ENCODE measurements at places on chromosomes 4 and X.

DNA sequence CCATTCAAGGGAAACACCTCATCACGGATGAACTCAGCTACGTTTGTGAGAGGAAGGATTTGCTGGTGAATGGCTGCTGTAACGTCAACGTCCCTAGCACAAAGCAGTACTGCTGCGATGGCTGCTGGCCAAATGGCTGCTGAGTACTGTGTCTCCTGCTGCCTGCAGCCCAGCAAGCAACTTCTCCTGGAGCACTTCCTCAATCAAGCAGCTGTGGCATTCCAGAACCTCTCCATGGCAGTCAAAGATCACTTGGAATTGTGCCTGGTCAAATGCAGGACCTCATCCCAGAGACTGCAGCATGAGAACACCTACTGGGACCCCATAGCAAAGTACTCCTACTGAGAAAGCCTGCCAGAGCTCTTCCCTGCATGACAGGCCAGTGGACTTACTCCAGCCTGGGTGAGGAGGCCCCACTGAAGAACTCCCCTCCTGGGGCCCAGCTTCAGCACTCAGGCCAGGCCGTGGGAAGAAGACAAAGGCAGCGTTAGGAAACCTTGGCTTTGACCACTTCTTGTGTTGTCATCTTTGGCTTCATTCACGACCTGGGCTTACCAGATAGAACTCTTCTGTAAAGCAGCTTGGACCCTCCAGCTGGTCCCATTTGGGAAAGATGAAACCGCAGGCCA, 244.3 kb downstream of the RBMX2 start:
- DNase-seq: no peak

- DNase-seq: no peak
Measured at GRCh38 chr4:88202443-88202842, 44.0 kb upstream of the ABCG2 start.

DNA sequence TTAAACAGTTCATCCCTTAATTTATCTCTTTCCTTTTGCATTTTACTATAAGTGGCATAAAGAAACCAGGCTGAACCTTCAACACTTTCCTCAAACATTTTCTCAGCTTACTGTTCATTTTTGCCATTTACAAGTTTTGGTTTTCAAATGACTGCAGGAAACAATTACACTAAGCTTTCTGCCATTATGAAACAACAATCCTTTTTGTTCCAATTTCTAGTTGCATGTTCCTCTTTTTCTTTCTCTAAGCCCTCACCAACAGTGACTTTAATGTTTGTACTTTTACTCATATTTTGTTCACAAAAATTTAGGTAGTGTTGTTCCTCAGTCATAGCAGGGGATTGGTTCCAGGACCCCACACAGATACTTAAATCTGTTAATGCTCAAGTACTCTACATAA, 1526.1 kb downstream of the STIM2 start:
- DNase-seq: no peak

GRCh38 chr4:56696056-56696455, 15.0 kb upstream of the HOPX start:
- DNase-seq: no peak

DNA sequence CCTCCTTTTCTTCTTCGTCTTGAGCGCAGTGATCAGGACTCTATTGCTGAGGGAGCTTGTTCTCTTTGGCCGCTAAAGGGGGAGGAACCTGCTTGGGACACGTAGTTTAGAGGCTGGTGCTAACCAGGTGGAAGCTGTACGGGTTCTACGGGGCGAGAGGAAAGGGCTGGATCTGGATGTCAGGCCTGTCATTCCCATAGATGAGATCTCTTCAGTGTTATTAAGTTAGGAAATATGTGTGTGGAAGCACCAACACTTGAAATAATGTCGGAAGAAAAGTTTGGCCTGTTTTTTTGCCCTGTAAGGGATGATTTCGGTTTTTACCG, 643 bp downstream of the SRP72 start:
- DNase-seq: peak; percentile 48

DNA sequence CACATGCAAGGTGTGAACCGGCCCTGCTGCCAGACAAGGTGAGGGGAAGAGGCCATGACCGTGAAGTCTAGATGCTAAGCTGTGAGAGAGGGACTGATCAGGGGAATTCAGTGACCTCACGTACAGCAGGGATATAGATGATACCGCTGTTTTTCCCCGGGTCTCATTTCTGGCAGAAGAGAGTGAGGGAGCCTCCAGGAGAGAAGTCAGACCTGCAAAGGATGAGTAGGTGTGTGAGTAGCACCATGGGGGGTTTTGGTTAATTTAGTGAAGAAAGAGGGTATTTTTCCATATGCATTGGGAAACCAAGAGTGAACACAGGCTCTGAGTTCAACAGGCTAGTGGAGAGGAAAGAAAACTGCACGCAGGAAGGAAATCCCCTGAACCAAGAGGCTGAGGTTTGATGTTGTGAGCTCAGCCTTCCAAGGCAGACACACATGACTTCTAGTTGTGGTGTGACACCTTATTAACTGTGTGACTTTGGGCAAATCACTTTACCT, 127.6 kb upstream of the GATB start:
- DNase-seq: no peak

DNA sequence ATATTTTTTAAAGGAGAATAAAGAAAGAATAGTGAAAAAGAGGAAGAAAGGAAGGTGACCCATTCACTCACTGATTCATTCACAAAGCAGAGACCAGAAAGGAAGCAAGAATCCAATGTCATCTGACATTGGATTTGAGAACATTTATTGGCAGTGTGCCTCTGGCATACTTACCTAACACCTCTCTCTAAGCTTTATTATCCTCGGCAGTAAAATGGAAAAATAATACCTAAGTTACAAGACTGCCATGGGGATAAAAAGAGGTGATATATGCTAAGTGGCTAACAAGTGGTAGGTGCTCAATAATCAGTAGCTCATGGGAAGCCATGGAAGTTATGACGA, 41.6 kb upstream of the PPARGC1A start:
- DNase-seq: no peak

DNA sequence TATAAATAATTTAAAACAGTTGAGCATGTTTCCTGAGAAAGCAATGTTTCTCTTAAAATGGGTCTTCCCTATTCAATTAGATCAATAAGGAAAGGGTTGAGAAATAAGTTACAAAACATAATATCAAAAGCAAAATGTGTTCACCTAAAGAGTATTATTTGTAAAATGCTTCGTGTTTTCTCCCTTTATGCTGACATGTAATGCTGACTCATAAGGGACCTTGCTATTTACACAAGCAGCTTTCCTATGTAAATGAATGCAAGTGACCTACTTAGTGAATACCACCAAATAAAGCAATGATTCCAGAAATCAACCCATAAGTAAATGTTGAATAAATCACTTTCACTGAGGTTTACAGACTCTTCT, 91.5 kb downstream of the ELOVL6 start:
- DNase-seq: no peak
